Stimulated activated CD8-positive, alpha-beta memory T cell treated with anti-CD3 and anti-CD28 coated beads, Interleukin-7, amount 100 ng/mL, for 24 hours (primary cell): ENCODE measurements at places on chromosomes 2 and 18.

- no peak for DNase-seq
Measured at GRCh38 chr2:46866770-46867246, 48.8 kb downstream of the MCFD2 start.

DNA sequence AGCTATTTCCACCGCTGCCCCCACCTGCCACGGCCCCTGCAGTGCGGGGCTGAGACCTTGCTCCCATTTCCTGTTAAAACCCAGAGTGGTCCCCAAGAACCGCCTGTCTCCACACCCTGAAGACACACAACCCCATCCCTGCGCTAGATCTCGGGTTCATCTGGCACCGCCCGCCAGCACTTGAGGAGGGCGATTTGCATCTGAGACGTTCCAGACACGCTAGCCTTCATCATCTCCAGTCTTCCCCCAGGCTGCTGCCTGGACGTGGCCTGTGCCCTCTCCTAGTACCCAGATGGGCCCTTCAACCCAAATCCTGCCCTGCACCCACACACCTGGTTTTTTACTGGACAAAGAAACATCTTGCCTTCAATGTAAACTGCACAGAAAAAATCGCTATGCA is 49.8 kb downstream of the SLC66A2 start:
- no peak for DNase-seq

- DNase-seq, result no peak
Measured at GRCh38 chr18:58456625-58457024, 172.3 kb downstream of the ALPK2 start.

- DNase-seq, result no peak
Measured at GRCh38 chr2:177072090-177072489, 140.5 kb upstream of the HNRNPA3 start.

- no peak for DNase-seq
Measured at GRCh38 chr18:35750929-35751328, 169.4 kb downstream of the GALNT1 start.

DNA sequence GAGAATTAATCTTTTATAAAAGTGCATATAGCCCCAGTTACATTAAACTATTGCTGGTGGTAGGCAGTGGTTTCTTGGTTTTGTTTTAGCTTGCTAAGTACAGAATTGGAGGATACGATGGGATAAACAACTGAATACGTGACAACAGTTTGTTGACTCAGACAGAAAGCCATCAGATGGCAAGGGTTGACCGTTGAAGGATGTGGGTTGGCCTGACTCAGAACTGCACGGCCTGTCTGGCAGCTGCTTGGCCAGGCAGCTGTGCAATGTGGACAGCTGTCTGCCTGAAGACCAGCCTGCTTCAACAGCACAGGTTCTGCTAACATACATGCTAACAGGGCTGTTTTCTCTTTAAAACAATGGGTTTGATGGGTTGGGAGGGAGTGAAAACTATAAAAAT is 46.6 kb downstream of the PRKRA start:
- DNase-seq, result no peak

- no peak for DNase-seq
Measured at GRCh38 chr2:20135631-20136050, 84.2 kb upstream of the LAPTM4A start.

DNA sequence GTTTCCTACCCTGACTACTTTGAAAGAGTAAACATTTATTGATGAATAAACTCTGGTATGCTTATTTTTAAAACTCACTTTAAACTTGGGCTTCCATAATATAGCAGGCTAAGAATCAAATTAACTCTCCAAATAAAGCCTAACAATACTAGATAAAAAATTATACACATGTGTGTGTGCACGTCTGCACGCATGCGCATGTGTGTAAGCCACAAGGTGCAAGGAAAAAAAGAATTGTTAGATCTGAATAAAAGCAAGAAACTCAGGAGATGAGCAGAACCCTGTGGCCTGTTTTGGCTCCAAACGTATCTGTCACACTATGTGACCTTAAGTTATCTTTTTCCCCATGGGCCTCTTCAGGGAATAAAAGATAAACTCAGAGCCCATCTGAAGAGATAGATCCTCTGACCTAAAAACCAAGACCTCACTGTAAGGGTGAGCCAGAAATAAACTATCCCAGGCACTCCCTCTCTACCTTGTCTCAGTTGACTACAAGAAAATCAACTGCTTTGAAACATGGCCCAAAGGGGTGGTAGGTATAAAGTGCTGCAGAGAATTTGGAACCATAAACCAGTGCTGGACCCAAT is 6.3 kb downstream of the HDHD2 start:
- DNase-seq, result no peak

DNA sequence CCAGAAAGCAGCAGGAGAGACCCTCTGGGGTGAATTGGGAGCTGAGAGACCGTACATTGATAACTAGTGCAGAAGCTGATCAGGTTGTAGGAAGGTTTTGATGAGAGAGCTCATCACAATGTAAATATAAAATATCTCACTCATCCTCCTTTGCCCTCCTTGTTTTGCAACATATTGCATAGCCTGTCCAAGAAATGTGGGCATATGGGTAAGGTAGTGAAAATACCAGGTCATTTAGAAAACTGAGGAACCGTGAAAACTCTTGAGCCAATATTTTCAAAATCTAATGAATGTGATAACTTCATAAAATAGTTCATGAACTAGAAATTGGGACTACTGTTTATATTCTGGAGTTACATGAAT is 31.4 kb downstream of the C18orf54 start:
- no peak for DNase-seq

DNA sequence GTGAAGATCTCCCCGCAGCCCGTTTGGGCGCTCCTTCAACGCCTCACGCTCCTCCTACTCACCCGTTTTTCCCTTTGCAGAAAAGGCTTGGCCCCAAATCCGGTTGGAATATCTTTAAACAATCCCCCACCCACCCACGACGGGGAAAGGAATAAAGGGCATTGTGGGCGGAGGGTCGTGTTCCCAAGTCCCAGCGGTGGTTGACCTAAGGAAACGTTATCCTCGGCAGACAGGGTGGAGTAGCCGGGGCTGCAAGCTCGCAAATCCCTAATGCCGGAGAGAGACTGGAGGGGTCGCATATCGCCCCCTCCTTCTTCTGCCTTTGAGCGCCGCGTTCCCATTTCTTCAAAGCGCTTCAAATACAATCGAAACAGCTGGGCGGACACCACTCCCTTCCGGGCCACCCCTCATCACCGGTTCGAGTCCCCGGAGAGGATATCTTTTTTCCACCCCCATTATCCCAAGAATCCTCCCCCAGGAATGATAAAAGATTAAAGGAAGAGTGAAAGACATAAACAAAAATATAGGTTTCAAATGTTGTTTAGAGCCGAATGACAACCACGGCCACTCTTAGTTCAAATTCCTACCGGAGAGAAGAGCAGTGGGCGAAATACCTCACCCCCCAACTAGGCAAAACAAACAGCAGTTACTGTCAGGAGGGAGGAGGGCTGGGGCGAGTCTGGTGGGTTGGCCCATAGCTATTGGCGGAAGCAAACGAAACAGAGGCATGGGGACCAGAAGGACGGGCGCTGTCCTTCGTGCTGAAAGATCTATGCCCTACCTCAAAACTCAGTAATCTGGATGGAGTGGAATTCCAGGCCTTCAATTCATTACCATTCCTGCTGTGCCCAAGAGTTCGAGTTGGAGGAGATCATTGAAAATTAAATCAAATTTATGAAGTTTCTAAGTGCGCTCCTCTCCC is 2.8 kb upstream of the GAD1 start:
- DNase-seq, result no peak

DNA sequence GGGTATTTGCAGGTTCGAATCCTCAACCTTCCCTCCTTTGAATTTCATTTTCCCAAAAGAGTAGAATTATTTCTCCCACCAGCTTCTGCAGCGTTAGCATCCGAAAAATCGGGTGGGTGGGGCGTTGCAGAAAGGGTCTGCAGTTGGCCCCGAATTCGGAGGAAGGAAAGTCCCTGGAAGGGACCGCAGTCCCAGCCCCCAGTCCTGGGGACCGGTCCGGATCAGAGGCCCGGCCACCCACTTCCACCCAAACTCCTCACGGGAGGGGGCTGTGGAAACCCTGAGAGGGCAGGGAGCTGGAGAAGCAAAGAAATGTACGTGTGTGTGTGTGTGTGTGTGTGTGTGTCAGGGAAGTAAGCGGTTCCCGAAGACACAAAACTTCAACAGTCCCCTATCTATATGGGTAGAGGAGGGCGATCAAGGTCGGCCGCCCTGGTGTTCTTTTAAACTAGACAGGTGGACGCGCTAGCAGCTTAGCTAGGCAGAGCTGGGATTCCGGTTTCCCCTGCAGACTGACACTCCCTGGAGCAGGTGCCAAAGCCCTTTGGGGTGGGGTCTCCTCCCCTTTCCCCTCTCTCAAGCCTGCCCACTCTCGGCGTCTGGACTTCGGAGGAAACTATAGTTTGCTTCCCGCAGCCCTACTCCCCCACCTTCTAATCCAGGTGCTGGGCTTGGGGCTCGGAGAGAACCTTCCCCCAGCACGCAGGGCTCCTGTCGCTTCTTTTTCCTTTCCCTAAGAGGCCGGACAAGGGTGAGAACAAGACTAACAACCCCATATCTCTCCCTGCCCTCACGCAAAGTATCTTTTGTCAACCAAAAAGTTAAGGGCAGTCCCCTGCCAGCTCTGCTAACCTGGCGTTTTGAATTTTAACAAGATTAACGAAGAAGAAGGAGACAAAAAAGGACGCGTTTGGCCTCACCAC is 4.8 kb upstream of the ONECUT2 start:
- no peak for DNase-seq

DNA sequence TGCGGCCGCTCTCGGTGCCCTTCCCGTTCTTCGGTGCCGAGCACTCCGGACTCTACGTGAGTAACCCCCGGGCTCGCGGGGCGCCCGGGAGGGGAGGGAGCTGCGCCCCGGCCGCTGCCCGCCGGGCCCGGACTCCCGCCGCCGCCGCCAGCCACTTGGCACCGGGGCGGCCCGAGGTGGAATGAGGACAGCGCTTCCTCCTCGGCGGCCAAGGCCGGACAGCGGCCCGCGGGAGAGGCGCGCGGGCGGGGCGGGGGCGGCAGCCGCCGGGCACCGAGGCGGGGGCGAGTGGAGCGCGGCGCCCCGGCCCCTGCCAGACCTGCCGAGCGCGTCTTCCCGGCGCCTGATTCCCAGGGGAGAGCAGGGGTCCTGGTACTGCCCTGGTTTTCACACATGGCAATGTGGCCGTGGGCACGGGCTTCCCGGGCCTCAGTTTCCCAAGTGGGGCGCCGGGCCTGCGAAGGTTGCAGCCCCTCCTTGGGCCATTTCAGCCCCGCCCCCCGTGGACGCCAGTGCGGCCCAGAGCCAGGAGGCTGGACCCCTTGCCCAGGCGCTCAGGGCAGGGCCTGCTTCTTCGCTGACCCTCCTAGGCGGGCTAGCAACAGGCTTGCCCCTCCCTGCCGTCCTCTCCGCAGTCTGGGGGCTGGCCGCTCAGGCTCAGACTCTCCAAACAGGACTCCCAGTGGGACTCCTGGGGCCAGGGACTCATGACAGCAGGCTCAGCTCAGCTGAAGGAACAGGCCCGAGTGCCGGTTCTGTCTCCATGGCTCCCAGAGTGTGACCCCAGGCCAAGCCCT is 775 bp downstream of the SNED1 start:
- DNase-seq, result no peak

DNA sequence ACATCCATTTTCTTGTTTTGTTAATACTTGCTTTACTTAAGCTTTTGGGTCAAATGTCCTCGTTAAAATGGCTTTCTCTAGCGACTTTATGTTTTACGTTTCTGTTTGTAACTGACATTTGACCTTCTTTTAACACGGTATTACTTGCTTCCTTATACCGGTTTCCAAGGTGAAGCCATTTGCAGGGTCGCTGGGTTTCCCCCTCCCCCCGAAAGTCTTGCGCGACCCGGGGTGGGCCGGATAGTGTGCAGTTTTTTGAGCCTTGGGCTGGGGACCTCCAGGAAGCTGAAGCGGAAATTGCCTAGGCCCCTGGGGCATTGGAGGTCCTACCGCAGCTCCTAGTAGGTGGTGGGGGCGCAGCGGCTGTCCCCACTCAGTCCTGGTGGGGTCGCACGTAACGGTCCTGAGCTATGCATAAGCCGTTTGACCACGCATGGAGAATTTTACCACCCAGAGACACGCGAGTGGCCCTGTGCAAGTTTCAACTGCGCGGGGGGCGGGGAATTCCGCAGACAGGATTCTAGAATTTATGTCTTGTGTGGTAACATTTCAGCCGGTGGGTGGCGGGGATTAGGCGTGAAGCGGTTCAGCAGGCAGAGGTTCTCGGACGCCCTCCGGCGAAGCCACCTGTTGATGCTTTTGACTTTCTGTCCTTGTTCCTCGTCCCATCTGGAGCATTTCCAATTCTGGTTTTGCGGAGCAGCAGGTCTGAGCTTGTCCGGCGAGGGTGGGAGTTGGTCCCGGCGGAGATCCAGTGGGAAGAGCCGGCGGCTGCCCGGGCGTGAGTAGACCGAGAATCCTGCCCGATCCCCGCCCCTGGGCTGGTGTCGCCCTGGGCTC is 2.4 kb downstream of the CFLAR start:
- DNase-seq, result peak; percentile 73

DNA sequence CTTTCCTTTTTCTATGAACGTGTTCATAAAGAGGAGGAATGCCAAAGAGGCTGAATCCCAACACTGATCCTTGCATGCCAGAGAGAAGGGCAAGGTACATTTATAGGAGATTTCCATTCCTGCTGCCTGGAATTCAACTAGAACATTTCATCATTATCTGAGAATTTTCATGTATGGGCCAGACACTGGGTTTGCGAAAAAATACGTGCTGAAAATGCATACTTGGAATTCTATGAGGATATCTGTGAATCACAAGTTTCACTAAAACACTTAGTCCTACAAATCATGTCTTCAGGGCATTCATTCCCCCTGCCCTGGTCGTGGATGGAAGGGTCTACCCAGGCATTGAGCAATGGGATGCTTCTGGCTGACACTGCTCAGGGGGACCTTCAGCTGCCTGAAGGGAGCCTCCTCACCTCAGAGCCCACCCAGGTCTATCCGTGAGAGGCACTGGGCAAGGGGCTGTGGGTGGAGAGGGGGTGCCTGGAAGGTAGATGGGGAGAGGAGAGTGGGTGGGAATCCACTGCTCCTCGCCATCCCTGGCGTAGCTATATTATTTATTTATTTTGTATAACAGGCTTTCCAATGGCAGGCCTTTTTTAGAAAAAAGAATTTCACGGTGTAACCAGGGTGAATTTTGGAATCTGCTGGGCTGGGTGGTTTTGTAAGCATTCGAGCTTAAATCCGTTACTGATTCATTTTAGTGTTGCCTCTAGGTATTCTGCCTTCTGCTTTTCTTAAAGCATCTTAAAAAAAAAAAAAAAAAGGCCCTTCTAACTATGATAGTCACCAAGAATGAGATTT is 560.6 kb upstream of the ID2 start:
- DNase-seq, result no peak

DNA sequence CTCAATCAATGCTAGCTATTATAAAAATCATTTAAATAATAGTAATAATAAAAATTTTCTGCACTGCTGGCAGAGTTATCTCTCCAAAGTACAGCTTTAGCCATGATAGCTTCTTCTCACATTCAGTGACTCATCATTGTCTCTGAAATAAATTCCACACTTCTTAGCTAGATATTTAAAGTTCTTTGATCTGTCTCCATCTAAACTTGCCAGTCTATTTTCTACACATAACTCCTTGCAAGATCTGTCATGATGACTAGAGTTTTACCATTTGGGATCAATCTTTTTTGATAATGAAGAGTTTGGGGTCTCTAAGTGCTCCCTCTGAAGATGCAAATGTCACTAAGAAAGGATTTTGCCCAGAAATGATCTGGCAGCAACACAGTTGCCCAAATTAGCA is 155.4 kb upstream of the LHCGR start:
- DNase-seq, result no peak
